ENCODE measurements at places on chromosomes 4 and X.

GRCh38 chr4:131339137-131339536 is 1810.0 kb upstream of the PCDH10 start:
- DNase-seq, result no peak

- DNase-seq, result no peak
Observed at GRCh38 chrX:47191331-47191730, 2.3 kb upstream of the UBA1 start.

GRCh38 chr4:185088899-185089298 is 54.2 kb upstream of the SLC25A4 start:
- DNase-seq, result no peak

GRCh38 chr4:41935652-41936021 is 408 bp downstream of the TMEM33 start:
- peak; percentile 66 for DNase-seq

DNA sequence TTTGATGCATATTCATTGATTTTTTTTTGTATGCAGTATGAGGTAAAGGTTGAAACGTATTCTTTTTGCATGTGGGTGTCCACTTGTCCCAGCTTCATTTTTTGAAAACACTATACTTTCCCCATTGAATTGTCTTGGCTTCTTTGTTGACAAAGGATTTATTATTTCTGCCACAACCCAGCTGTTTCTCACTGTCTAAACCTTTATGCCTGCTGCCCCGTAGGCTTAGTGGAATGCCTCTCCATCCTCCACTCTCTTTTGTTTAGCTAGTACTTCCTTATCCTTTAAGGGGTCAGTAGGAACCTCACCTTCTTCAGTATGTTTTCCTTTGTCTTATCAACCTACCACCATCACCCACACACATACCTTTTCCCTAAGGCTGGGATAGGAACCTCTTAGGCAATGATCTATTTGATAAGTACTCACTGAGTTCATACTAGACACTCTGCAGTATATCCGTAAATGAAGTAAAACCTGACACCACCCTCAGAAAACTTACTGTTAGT is 8.5 kb downstream of the FMR1 start:
- DNase-seq, result no peak

DNA sequence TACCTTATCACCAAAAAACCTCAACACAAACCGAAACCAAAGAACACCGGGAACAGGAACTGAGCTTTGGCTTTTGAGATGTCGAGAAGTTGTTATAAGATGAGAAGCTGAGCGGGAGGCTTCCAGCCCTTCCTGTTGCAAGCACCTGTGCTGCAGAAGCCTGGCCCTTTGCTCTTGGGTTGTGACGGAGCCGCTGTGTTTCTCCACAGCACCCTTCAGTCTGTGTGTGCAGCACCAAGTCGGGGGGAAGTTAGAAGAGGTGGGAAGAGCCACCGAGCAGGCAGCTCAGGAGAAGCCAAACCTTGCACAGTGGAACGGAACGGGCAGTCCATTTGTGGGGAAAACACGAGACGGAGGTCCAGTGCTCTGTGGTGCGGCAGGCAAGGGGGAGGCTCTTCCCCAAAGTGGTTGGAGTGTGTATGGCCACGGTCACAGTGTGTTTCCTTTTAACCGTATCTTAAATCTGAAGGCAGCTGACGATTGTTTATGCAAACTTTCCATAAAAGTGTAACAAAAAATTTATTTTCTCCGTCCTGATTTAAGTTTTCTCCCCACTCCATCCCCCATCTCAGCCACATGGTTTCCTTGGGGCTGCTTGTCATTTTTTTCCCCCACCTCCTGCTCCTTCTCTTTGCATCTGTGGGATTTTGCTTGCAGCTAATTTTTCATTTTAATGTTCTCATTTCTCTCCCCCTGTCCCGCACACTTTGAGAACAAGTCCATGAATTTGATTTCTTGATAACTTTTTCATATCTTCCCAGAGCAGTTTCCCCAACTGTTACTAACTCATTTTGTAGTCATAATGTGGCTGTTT is 123.7 kb downstream of the STOX2 start:
- peak; percentile 9 for DNase-seq

GRCh38 chr4:114226968-114227760 is 247.7 kb upstream of the ARSJ start:
- DNase-seq, result no peak

GRCh38 chr4:94979621-94980020 is 221.9 kb downstream of the BMPR1B start:
- DNase-seq, result no peak

DNA sequence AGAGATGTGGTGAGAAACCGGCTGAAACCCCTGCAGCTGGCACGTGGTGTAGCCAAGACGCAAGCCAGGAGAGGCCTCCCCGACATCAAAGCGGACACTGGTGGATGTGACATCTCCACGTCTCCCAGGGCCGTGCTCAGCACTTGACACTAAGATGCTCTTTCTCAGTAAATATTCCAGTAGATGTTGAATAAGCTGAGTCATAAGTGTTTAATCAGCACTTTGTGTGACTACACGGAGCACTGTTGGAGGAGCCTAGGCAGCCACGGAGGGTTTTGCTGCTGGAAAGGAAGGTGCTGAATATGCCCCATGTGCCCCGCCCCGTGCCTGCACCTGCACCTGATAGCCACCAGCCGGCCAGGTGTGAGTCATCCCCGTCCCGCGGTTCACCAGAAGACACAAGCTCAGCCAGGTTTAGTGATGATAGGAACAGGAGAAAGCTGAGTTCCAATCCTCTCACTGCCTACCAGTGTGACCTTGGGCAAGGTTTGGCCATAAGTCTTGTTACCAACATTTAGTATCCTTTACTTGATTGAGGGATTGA is 29.0 kb upstream of the C4orf50 start:
- no peak for DNase-seq

- no peak for DNase-seq
Observed at GRCh38 chr4:2352171-2352570, 66.3 kb downstream of the ZFYVE28 start.

DNA sequence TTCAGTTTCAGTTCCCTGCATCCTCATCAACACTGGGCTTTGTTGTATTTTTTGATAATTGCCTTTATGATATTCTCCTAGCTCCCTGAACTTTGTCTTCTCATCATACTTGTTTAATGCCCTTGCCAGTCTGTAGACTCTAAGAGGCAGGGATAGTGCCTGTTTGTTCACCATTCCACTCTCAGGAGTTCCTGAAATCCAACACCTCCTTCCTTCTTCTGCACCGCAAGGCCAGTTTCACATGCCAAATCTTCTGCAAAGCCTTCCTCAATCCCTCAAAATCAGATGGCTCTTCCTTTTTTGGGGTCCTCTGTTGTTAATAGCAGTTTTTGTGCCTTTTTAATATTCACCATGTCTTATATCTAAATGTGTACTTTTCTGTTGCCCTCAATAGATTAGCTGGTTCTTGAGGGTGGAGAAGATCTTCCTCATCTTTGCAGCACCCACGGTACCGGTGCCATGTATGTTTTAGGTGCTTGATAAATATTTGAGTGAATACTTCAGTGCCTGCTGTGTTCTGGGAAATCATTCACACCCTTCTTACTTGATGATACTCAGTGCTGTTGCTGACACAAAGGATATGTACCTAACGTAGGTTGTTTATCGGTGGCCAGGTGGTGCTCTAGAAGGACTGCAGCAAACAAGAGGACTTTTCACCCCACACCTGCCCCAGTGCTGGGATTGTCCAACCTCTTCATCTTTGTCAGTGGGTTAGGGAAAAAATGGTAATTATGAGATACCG is 85.3 kb upstream of the LIMCH1 start:
- peak; percentile 12 for DNase-seq

DNA sequence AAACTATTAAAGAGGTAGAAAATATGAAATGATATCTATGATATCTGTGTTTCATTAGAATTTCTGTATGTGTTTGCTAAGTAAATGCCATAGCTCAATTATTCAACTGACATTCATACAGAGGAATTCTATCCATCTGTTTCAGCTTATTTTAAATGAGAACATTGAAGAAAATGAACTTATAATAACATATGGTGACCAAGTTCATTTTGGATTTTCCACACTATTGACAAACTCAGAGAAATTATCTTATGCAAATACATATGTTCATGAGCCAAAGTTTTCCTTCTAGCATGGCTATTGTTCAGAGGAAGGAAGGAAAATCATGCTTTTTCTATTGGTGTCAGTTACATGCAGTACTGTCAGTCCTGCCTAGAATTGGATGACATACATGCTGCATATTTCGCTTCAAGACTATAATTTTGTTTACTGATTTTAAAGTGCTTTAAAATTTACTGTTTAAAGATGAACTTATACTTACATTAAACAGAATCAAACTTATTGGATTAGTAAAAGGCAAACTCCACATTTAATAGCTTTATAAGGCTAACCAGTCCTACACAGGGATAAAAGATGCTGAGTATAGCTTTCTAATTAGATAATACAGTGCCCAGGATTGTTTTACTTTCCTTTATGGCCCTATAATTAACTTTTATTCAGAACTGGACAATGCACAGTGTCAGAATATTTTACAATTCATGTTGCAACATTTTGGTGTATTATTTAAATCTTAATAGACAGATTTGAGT is 646.2 kb downstream of the TRAM1L1 start:
- DNase-seq, result no peak

GRCh38 chrX:5979338-5979737 is 249.3 kb downstream of the NLGN4X start:
- no peak for DNase-seq

DNA sequence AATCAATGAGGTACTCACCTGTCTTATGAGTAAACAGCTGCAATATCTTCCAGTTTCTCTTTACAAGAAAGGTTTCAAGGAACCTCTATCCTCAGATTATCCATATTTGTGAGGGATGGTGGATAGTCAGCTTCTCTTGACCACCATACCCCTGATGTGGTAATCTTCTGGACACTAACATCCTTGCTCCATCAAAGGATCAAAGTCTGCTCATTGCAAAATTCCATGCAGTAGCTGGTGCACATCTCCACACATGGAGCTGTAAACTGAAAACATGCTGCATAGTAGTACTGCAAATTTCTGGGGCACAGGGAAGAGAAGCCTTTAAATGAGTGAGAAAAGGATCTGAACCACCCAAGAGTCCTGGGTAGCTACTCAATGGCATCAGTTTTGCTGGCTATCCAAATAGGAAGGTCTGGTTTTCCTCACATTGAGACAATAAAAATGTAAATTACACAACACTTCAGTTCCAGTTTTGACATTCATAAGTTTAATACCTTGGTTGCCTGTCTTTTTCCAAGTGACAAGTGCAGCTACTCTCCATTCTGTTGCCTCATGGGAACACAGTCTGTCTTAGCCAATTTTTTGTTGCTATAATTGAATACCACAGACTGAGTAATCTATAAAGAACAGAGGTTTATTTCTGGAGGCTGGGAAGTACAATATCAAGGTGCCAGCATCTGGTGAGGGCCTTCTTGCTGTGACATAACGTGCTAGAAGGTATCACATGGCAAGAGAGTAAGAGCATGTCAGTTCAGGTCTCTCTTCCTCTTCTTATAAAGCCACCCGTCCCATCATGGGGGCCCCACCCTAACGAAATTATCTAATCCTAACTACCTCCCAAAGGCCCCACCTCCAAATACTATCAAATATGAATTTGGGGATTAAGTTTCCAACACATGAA is 34.4 kb upstream of the ARHGEF6 start:
- DNase-seq, result no peak

- DNase-seq, result no peak
Observed at GRCh38 chrX:121110536-121110935, 63.1 kb downstream of the GLUD2 start.

- no peak for DNase-seq
Observed at GRCh38 chrX:148282504-148282903, 217.9 kb upstream of the AFF2 start.

- no peak for DNase-seq
Observed at GRCh38 chr4:48396043-48396442, 54.7 kb downstream of the SLAIN2 start.

DNA sequence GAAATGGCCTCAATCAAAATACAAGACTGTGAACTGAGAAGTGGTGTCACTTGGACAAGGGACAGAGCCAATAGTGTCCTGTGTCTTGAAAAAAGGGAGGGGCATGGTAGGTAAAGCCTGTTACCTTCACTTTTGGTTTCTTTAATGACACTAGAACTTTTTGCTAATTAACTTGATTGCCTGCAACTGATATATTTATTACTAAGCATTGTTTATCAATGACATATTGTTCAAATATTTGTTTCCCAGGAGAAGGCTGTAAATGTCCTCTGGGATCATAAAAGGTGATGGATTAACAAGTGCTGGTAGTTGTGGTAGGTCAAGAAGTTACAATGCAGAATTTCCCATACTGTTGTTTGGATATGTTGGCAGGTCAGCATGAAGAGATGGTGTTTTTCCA is 93.8 kb upstream of the SCML1 start:
- DNase-seq, result no peak

DNA sequence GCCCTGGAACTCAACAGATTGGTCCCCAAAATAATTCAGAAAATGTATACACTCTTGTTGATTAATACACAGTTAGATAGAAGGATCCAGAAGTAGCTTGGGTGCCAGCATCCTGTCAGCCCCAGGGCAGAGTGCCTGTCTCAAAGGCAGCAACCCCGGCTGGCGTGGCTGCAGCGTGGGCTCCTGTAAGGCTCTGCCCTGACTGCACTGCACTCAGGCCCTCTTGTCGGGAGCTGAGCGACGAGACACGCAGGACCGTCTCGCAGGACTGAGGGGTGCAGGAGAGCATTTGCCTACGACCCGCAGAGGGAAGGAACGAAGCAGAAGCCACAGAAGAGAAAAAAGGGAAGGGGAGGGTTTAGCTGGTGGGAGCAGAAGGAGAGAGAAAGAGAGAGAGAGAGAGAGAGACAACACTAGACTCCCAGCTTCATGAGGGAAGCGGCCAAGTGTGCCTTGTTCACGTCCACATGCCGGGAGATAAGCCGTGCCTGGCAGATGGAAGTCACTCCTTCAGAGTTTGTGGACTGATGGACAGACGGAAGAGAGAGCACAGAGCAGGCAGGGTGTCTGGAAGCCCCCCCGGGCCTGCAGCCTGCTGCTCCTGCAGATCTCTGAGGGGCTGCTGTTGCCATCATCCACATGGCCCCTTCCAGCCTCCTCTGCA is 38.7 kb upstream of the HELT start:
- DNase-seq, result no peak

DNA sequence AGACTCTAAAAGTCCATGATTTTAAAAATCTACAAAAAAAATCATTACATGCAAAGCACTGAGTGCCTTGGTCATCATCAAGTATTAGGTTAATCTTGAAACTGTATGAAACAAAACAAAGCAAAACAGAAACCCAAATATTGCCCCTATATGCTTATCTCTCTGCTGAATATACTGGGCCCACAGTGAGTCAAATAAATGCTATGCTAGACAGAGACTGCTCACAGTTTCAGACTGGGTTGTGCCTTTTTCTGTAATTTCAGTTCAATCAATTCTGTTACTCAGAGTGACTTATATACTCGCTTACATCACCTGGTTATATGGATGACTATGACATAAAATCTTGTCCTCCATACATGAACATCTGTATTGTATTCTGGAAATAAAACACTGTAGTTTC is 257.1 kb upstream of the ACTRT1 start:
- no peak for DNase-seq

DNA sequence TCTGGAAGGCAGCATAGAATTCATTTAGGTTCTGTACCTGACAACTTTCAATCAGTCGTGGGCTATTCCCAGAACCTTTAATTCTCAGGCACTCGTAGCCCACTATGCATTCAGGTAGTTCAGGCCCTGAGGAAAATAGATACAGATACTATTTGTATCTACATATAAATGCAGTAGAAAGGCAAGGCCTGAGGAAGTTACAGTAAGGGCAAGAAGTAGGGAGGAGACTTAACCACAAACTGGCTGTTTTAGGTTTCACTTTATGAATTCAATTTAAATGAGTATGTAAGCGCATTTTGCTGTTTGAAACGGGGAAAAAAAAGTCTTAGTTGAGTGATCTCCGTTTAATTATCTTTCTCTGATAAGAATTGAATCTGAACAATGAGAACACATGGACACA is 529.4 kb upstream of the ATOH1 start:
- DNase-seq, result peak; percentile 1

GRCh38 chr4:159269116-159269515 is 166.2 kb downstream of the RAPGEF2 start:
- DNase-seq, result no peak

Measured in inflammatory macrophage treated with lipopolysaccharide for 4 hours (primary cell).